ENCODE measurements at places on chromosomes 6 and 20.

GRCh38 chr6:13526357-13526726, 38.9 kb upstream of the GFOD1 start:
- no peak for DNase-seq

DNA sequence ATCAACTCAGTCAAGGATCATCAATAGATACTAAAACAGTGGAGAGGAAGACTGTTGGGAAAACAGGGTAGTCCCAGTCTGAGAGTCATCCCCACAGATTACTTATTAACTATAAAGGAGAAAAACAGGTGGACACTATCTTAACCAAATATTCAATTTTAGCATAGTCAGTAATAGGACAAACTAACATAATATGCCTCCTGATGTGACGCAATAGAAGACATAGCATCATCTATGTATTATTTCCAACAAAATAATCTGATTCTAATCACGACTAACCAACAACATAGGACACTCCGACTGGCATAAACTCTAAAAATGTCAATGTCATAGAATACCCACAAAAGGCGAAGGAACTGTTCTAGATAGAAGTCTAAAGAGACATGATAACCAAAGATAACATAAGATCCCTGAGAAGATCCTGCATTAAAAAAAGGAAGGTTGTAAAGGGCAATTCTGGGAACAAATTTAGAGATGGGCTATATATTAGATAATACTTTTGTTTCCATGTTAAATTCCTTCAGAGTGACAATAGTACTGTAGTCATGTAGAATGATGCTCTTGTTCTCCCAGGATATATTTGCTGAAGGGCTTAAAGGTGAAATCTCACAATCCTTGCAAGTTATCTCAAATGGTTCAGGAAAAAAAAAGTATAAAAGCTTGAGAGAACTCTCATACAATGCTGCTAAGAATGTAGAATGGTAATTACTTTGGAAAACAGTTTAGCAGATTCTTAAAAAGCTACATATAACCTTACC, 28.9 kb downstream of the ILRUN start:
- DNase-seq = peak; percentile 33

- DNase-seq = no peak
These were observed 811.5 kb upstream of the CITED2 start for GRCh38 chr6:140185991-140186390.

- no peak for DNase-seq
These were observed 46.7 kb downstream of the RNGTT start for GRCh38 chr6:88916615-88917208.

- peak; percentile 87 for DNase-seq
These were observed 81.3 kb downstream of the VEGFA start for GRCh38 chr6:43851204-43851865.

- DNase-seq = no peak
These were observed 16.6 kb upstream of the EZR start for GRCh38 chr6:158835616-158836221.

GRCh38 chr6:111361648-111362047, 121.4 kb downstream of the REV3L start:
- peak; percentile 63 for DNase-seq

GRCh38 chr6:81694207-81694606, 58.3 kb downstream of the TENT5A start:
- DNase-seq = no peak

GRCh38 chr20:32251470-32251869, 26.0 kb upstream of the KIF3B start:
- no peak for DNase-seq

- DNase-seq = no peak
These were observed 1.0 kb downstream of the CLIC5 start for GRCh38 chr6:46014511-46015118.

GRCh38 chr20:54524849-54525248, 49.5 kb downstream of the DOK5 start:
- DNase-seq = no peak

DNA sequence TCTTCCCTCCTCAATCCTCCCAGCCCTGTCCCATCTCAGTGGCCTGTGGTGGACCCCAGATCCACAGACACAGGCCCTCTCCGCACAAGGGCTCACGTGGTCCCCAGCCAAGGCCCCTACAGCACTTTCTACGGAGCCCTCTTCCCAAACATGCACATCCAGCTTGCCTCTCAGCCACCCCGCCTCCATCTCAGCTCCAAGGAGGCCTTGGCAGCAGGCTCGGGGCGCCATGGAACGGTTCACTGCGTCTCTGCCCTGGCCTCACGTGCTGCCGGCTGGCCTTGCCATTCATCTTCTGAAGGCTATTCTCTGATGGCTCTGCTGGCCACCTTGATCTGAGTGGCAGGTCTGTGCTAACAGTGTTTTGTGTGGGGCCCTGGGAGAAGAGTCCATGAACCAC, 33.0 kb downstream of the GNAS-AS1 start:
- no peak for DNase-seq

GRCh38 chr20:52996658-52997057, 24.5 kb downstream of the TSHZ2 start:
- no peak for DNase-seq

GRCh38 chr20:3123542-3123941, 36.1 kb downstream of the FASTKD5 start:
- DNase-seq = no peak

DNA sequence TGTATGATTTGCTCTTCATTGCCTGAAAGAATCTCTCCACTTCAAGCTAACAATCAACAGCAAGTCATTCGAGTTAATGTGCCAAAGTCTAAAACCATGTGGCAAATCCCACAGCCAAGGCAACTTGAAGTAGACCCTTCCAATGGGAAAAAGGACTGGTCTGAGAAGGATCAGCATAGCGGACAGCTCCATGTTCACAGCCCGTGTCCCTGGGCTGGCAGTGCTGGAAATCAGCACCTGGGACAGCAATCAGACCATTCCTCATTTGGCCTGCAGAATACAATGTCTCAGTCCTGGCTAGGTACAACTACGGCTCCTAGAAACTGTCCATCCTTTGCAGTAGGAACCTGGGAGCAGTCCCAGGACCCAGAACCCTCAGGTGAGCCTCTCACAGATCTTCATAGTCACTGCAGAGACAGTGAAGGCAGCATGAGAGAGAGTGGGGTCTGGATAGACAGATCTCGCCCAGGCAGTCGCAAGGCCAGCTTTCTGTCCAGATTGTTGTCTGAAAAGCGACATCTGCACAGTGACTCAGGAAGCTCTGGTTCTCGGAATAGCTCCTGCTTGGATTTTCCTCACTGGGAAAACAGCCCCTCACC, 1.1 kb downstream of the GJA10 start:
- DNase-seq = peak; percentile 62

DNA sequence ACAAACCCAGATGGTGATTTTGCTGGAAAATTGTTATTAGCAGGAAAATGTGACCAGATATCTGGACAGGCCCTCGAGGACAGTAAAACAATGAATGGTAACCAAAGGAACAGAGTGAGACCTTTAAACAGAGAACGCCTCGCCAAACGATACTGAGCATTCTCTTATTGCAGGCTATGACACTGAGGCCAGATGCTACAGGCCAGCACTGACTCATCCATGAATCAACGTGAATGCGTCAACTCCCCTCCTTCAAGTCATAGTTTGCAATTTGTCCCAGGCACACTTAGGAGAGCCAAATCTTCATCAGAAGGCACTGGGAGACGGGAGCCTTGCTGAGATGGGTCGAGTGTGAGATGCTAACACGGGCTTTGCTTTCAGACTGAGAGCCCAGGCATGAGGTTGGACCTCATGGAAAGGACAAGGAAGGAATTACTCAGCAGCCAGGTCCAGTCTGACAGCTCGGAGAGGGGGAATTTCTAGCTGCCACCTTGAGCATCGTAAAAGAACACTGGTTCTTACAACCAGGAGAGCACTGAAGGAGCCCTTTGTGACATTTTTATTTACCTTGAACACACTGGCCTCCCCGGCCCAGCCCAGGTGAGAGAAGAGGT, 60.7 kb downstream of the BMP7 start:
- peak; percentile 34 for DNase-seq

- no peak for DNase-seq
These were observed 114.0 kb downstream of the MYO6 start for GRCh38 chr6:75863001-75863400.

GRCh38 chr20:9276966-9277468, 208.1 kb downstream of the PLCB4 start:
- DNase-seq = no peak

GRCh38 chr6:15017261-15017660, 228.6 kb upstream of the JARID2 start:
- peak; percentile 33 for DNase-seq

GRCh38 chr6:23410439-23410838, 715.6 kb upstream of the NRSN1 start:
- no peak for DNase-seq

- no peak for DNase-seq
These were observed 54.5 kb downstream of the SULF2 start for GRCh38 chr20:47730744-47731143.

GRCh38 chr6:6407071-6407741, 86.7 kb upstream of the F13A1 start:
- DNase-seq = no peak

- DNase-seq = peak; percentile 67
These were observed 376.9 kb downstream of the PHF3 start for GRCh38 chr6:64012351-64013001.

- no peak for DNase-seq
These were observed 45.9 kb upstream of the NOP56 start for GRCh38 chr20:2606507-2607006.

DNA sequence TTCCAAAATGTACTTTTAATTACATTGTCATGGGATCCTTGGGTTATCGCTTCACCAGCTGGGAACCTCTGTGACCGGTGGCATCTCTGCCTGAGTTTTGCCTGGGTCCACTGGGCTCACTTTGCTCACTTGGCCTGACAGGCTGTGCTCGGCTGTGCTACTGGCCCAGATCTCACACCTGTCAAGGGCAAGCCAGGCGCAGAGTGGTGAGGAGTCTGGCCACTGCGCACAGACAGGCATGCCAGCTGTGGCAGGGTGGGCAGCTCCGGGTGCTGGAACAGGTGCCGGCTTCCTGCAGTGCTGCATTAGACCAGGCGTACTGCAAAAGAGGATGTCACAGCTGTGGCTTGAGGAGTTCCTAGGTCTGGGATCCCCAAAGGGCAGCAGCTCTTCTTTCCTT, 489.8 kb downstream of the TENT5A start:
- DNase-seq = no peak

DNA sequence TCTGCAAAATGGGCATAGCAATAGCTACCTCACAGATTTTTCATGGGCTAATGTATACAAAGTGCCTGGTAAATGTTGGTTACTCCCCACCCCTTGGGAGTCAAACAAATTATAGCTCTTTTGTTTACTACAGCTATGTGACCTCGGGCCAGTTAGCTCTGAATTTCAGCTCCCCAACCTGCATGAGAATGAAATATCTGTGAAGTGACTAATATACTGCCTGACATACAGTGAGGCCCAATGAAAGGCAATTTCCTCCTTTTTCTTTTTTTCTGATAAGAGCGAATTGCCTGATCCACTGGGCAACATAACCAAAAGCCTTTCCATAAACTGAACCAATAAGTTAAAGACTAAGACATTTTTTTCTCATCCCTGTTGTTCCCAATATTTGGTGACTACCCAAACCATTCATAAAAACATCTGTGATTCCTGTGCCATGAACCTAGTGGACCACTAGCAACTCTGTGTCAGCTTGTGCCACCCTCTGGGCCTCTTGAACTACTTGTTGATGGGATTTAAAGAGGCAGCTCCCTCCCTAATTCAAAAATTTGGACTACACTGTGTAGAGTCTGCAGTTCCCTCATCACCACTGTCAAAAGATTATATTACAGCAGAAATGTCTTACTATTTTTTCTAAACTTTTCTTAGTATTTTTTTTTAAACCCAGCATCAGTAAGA, 91.9 kb upstream of the TMEM30A start:
- DNase-seq = peak; percentile 22

- DNase-seq = no peak
These were observed 55.0 kb downstream of the FOXA2 start for GRCh38 chr20:22529150-22530019.

DNA sequence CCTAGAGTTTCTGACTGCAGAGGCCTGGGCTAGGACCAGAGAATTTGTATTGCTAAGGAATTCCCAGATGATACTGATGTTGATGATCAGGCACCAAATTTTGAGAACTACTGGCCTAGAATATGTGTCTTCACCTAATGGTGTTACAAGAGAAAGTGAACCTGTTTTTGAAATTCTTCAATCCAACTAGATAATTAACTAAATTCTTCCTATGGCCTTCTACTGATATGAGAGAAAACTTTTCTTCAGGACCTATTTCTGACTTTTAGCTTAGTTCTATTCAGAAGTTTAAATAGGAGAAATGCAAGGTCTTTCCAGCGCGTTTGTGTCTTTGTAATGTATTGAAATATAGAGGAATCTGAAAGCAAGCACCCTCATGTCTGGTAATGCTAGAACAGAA, 7.3 kb downstream of the NKAIN2 start:
- DNase-seq = no peak

- DNase-seq = no peak
These were observed 444.2 kb downstream of the HTR1B start for GRCh38 chr6:77019081-77019480.

- no peak for DNase-seq
These were observed 3.1 kb downstream of the CD93 start for GRCh38 chr20:23082846-23083552.

DNA sequence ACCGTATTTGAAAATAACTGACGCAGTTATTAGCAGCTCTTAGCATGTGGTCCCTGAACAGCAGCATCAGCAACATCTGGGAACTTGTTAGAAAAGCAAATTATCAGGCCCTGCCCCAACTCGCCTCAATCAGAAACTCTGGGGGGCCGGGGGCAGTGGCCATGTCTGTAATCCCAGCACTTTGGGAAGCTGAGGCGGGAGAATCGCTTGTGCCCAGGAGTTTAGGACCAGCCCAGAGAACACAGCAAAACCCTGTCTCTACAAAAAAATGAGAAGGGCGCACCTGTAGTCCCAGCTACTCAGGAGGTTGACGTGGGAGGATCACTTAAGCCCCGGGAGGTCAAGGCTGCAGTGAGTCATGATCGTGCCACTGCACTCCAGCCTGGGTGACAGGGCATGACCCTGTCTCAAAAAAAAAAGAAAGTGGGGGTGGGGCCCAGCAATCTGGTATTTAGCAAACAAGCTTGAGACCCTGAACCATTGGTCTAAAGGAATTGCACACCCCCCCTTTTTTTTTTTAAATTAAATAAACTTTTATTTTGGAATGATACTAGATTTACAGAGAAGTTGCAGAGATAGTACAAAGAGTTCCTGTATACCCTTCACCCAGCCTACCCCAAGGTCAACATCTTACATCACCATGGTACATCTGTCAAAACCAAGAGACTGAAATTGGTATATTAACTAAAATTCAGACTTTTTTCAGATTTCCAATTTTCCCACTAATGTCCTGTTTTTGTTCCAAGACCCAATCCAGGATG, 6.7 kb downstream of the SRXN1 start:
- DNase-seq = no peak

GRCh38 chr20:59807909-59808728, 125.3 kb downstream of the SYCP2 start:
- DNase-seq = no peak

DNA sequence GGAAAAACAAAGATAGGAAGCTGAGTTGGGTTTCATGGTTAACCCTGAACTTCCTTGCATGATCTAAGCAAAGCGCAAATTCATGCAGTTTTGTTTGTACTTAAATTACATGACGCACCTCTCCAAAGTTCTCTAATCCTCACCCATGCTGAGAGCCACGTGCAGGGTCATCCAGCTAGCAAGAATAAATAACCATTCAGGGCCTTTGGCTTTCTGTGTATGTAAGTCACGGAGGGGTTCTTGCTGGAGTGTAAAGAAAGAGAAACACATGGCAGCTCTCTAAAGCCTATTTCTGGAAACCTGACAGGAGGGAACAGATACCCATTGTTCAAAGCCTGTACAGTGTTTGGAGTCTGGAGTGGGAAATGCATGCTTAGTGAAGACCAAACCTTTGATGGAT, 171.7 kb upstream of the CCN2 start:
- peak; percentile 49 for DNase-seq

Data from adipocyte (in vitro differentiated cells).